Fibroblast of the aortic adventitia (primary cell): ENCODE measurements at places on chromosomes 1 and 21.

- no peak for DNase-seq
Observed at GRCh38 chr21:37986751-37987399, 70.6 kb upstream of the KCNJ6 start.

GRCh38 chr1:192108161-192108560 lies 50.1 kb upstream of the RGS18 start:
- DNase-seq: no peak

DNA sequence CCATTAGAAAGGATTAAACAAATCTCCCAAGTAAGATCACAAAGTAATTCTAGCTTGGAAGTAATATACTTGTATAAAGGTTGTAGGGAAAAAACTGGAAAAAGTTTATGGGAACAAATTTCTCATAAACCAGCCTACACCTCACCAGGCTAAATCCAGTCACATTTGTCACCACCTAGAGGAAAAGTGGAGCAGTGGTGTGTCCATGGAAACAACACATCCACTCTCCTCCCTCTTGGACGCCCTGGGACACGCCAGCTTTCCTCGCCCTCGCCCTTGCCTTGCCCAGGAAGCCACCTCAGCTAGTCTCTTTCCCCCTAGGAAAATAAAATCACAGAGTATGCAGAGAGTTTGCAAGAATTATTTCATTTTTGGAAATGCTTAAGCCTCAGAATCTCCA lies 2.2 kb downstream of the PALMD start:
- no peak for DNase-seq

- DNase-seq: no peak
Observed at GRCh38 chr1:58726581-58726980, 26.7 kb upstream of the MYSM1 start.

DNA sequence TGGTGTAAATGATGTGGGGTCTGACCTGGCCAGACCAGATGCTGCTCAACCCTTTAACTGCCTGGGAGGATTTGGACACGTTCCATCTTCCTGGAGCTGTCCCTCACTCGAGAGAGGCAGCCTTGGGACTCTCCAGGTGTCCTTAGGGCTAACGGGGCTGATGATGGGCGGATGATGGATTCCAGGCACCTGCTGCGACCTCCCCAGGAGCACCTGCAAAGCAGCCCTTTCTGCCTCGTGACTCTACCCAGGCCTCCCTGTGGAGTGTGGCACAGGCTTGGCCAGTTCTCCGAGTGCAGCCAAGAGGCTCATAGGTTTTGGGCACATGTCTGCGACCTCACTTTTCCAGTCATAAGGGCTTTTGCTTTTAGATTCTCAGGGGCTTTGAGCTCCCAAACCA lies 12.3 kb upstream of the TRIM17 start:
- DNase-seq: no peak

- no peak for DNase-seq
Observed at GRCh38 chr1:155014709-155015508, 12.3 kb downstream of the ZBTB7B start.

- peak; percentile 79 for DNase-seq
Observed at GRCh38 chr21:21712748-21713520, 714.7 kb downstream of the NCAM2 start.

GRCh38 chr1:227318853-227319607 lies 738 bp upstream of the CDC42BPA start:
- DNase-seq: peak; percentile 12

DNA sequence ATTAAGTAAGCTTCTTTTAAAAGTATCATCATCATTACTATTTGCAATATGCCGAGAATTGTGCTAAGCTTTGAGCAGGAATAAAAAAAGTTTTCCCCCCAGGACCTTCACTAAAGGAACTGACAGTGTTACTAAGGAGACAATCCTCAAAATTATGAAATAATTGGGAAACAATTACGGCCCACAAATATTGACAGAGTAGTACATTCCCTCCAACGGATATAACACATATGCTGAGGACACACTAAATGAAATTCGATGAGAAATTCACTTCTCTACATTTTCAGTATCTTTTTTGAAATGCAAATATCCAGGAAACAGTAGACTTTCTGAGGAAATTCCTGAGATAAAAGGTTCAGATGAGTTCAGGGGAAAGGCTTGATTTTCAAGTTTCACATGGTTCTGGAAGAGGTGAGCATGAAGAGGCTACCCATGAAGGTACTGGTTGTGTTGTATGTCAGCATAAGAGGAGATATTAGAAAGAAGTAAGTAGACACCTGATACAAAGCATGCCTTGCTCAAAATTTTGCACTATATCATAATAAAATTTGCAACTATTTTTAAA lies 171.2 kb upstream of the NR5A2 start:
- DNase-seq: no peak

DNA sequence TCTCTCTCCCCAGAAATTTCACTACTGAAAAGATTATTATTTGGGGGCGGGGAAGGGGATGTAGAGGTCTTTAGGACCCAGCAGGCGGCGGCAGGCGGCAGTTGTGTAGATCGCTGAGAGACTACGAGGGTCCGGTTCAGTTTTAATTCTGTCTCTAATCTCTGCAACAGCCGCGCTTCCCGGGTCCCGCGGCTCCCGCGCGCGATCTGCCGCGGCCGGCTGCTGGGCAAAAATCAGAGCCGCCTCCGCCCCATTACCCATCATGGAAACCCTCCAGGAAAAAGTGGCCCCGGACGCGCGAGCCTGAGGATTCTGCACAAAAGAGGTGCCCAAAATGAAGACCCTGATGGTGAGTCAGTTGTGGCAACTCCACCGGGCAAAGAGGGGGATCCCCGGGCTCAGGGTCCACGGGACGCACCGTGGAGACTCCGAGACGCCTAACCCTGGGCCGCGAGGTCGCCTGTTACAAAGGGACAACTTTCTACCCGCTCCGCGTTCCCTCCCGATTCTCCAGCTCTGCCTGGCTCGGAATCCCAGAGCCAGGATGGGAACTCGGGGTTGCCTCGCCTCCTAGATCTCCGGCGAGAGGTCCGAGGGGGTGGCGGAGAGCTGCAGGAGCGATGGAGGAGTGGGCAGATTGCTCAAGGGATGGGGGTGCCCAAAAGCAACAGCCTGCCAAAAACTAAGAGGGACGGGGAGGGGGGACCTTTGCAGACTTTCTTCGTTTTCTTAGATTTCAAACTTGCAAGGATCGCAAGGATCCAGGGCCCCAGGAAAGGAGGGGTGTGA lies at the start of gene ST6GALNAC5:
ST6GALNAC5 (plus strand) TSS at position 139 of the 789 bp plus-strand sequence.
- no peak for DNase-seq

GRCh38 chr1:121458291-121459048 lies 273.7 kb downstream of the SRGAP2C start:
- peak; percentile 28 for DNase-seq

- peak; percentile 83 for DNase-seq
Observed at GRCh38 chr21:45130324-45130774, 56.0 kb downstream of the ADARB1 start.

GRCh38 chr1:85033221-85033620 lies 15.1 kb downstream of the MCOLN3 start:
- no peak for DNase-seq

DNA sequence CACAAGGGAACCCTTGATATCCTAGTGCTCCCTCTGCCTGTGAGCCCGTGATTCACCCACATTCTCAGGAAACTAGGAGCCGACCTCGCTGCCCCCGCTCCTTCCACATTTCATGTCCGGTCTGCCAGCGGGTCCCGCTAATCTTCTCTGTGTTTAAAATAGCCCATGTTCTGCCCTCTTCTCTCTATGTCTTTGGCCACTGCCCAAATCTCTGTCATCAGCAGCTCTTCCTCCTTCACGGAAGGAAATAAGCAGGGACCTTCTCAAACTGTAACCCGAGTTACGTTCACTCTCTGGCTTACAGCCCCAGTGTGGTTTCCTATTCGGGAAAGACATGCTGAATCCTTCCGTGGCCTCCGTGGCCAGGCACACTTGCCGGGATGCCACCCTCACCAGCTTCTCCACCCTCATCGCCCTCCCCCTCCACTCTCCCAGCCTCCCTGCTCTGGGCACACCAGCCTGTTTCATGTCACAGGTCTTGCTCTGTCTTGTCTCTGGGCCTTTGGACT lies 21.1 kb upstream of the UBXN10 start:
- DNase-seq: no peak

DNA sequence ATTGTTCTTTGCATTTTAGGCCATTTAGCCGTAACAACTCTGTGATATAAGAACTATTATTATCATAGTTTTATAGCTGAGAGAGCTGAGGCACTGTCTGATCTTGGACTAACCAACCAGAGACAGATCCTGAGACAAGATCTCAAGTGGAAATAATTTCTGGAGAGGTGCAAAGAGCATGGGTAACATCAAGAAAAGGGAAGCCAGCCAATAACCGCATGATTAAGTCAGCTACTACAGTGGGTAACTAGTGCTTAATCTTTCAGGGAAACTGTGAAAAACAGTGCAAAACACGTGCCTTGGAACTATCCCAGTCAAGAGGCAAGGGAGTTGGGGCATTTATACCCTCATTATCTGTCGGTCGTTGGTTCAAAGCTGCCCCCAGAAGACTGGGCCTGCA lies 105.8 kb downstream of the OMA1 start:
- DNase-seq: no peak

DNA sequence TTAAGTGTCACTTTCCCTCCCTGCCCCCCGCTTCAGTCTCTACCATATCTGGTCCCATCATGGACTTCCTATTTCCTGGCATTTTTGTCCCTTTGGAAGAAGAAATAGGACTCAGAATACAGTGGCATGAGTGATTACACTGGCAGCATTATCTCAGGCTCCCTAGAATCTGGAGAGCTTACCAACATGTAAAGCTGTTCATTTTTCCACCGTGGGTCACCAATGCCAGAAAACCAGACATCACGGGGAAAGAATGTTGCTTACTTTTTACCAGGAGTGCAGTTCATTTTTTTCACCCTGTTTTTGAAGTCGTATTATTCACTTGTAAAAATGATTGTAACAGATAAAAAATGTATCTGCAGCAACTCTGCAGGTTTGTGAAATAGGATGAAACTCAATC lies 44.8 kb downstream of the BACH1 start:
- peak; percentile 78 for DNase-seq

DNA sequence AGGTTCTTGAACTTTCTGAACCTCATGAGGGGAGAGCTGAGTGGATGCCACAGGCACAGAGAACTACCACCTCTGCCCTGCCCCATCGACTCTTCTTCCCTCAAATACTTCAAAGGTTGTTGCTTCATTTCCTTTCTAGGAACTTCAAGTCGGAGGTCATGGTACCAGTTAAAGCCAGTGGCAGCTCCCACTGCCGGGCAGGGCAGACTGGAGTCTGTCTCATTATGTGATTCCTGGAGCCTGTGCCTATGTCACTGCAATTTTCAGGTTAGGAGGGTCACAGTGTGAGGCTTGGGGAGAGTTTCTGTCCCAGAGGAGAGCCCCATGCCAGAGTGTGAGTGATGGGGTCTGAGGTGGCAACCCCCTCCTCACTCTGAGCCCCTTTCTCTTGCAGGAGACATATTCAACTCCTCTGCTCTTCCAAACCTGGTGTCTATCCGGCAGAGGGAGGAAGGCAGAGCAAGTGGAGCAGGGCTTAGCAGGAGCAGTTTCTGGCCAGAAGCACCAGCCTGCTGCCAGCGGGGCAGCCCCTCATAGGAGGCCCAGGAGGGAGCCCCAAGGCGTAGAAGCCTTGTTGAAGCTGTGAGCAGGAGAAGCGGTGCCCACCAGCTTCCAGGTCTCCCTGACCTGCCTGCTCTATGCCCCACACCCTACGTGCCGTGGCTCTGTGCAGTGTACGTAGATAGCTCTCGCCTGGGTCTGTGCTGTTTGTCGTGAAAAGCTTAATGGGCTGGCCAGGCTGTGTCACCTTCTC lies 29.3 kb downstream of the CAMK1G start:
- no peak for DNase-seq

DNA sequence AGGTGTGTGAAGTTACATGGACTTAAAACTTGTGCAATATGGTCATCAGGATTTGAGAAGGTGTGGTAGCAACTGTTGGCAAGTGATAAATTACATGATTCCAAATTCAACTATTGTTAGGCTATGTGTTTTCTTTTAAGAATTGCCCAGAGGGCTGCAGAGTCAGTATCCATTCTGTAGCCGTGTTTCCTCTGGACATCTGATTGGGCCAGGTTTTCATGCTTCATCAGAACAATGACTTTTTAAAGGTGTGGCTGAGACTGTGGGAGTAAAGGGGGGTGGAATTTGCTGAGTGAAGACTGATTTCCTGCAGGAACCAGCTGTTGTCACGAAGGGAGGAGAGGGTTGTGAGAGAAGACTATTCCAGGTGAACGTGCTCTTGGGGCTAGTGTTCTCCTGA lies 1.7 kb upstream of the HRNR start:
- DNase-seq: no peak

- DNase-seq: peak; percentile 86
Observed at GRCh38 chr1:115433483-115433882, 95.4 kb upstream of the NGF start.

DNA sequence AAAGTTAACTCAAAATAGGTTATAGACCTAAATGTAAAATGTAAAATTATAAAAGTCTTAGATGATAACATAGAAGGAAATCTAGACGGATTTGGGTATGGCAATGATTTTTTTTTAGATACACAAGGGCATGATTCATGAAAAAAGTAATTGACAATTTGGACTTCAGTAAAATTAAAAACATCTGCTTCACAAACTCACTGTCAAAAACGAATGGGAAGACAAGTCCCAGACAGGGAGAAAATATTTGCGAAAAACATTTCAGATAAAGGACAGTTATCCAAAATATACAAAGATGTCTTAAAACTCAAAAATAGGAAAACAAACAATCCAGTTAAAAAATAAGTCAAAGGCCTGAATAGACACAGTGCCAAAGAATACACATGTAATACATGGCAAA lies 9.7 kb upstream of the PTGS2 start:
- peak; percentile 16 for DNase-seq

DNA sequence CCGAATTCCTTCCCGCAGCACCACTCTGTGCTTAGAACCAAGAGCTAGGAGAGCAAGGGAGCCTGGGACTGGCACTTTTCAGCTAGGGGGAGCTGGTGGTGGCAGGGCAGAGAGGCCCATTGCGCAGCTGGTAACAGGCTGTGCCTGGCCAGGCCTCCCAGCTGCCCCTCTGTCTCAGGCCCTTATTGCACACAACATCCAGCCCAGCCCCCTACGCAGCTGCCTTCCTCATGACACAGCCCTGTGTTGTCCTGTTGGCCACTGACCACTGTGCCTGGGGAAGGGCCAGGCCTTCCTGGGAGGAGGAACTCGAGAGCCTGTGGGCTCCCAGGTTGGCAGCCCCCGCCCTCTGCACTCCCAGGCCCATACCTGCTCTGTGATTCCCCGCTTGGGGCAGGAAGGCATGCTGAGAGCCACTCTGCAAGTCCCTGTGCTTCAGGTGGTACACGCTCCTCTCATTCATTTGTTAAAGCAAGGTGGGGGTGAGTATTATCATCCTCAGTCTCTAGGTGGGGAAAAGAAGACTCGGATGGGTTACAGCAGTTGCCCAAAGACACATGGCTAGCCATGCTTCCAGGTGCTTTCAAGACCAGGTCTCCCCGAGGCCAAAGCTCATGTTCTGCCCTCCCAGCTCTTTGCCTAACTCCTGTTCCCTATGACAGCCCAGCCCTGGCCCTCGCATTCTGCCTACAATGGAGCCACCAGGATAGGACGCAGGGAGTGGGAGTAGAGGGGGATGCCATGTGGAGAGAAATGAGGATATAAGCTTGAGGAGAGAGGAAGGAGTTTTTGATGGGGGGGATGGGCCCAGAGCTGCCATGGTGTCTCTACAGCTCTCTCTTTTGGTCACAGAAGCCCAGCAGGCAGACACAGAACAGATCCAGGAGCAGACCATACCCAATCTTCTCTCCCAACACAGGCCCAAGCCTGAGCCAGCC lies 81.8 kb downstream of the TMEM53 start:
- no peak for DNase-seq
